A549 treated with dexamethasone at 1 μM for 4 hours (cell line): ENCODE measurements at places on chromosomes 7 and 10. TPM values are rescaled to one million over a fixed set of nuclear protein-coding genes. Genes with fewer than 3 reads are reported as not detected.

Gene FRMPD2
- total RNA-seq = 0.03 to 0.06 TPM (median 0.06 TPM) in 3 of 5 replicates, not detected in the others

Gene TUBB8
- 0.04 to 0.15 TPM (median 0.07 TPM) in 5 replicates for total RNA-seq

Gene NUPR2
- total RNA-seq = not detected in 5 replicates

Gene PRKCQ
- total RNA-seq = 3.9 to 4.5 TPM (median 4.2 TPM) in 5 replicates

Gene AMZ1
- 0.02 to 0.12 TPM (median 0.08 TPM) in 5 replicates for total RNA-seq
